Endothelial cell of umbilical vein (primary cell): ENCODE measurements at places on chromosomes 6 and 20. TPM values are rescaled to one million over a fixed set of nuclear protein-coding genes. Genes with fewer than 3 reads are reported as not detected.

OR2J3 gene
- total RNA-seq, result not detected in 2 replicates

MYMX gene
- not detected in 2 replicates for total RNA-seq

TINAG gene
- total RNA-seq, result 0.21 TPM in 1 of 2 replicates, not detected in the other

ADGB gene
- not detected in 2 replicates for total RNA-seq

DNA sequence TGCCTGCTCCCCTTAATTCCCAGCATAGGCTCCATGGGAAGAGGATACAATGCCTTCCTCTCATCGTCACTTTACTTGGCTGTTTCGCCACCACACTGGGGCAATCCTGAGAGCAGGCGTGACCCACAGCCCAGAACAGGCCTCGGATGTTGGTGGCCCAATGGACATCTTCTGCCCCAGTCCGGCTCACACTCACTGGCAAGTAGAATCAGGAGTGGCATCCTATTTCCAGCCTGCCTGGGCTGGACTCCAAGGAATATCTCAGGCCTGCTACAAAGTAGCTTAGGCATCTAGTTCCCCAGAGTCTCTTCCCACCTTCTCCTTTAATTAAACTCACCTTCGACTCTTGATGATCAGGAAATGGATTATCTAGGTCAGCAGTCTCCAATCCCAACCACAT lies 110.5 kb downstream of the LRFN2 start:
- DNase-seq, result no peak

DNA sequence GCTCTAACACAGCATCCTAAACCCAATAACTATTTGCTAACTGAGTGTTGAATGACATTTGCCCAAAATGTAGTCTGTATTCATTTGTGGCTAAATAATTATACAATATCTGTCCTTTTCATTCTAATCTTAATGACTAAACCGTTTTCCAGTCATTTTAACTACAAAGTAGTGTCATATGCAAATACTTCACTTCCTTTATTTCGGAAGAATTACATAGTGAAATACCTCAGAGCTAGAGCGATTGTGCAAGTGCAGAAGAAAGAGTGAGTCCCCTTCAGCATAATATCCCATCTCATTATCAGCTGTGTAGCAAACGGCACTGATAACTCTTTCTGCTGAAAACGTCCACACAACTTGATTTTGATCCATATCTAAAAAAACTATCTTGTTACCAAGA lies 66.2 kb downstream of the ROS1 start:
- no peak for DNase-seq

DNA sequence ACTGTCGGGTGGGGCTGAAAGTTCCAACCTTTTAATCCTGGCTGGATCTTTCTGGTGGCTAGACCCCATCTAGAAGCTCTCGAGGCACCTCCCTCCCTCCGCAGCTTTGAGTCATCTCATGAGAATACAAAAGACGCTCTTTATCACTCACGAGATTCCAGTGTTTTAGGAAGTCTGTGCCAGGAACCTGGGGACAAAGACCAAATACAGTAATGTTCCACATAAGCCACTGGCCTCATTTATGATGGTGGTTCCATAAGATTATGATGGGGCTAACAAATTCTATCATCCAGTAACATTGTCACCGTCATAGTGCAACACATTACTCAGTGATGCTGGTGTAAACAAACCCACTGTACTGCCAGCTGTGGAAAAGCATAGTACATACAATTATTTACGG lies 48.7 kb downstream of the NCOA7 start:
- peak; percentile 79 for DNase-seq

GRCh38 chr6:31614075-31614619 lies 887 bp upstream of the AIF1 start:
- no peak for DNase-seq

GRCh38 chr6:168091381-168092264 lies 12.6 kb upstream of the FRMD1 start:
- DNase-seq, result no peak

GRCh38 chr6:26022132-26022472 lies 59.5 kb downstream of the TRIM38 start:
- peak; percentile 90 for DNase-seq

DNA sequence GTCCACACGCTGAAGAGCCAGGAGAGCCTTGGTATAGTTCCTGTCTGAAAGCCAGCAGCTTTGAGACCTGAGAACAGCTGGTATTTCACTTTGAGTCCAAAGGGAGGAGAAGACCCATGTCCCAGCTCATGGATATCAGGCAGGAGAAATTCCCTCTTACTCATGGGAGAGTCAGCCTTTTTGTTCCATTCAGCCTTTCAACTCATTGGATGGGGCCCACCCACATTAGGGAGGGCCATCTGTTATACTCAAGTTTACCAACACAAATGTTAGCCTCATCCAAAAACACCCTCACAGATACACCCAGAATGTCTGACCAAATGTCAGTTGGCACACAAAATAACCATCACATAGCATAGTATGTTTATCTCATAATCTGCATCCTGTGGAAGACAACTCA lies 80.1 kb downstream of the GMDS start:
- no peak for DNase-seq

DNA sequence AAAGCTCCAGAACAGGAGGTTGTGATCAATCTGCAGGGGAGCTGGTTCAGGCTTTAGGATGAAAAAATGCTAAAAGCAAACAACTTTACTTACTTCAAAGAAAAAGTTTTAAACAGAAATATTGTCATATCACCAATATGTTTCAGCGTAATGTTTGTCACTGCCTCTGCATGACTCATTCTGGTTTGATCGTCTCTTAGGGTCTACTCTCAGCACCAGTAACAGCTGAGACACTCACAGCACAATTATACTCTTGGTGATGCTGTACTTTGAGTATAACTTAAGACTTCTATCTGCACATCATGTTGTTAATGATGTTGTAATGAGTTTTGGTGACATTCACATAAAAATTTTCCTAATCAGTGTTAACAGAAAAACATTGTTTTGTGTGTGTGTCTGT lies 665.4 kb downstream of the EPM2A start:
- DNase-seq, result no peak

DNA sequence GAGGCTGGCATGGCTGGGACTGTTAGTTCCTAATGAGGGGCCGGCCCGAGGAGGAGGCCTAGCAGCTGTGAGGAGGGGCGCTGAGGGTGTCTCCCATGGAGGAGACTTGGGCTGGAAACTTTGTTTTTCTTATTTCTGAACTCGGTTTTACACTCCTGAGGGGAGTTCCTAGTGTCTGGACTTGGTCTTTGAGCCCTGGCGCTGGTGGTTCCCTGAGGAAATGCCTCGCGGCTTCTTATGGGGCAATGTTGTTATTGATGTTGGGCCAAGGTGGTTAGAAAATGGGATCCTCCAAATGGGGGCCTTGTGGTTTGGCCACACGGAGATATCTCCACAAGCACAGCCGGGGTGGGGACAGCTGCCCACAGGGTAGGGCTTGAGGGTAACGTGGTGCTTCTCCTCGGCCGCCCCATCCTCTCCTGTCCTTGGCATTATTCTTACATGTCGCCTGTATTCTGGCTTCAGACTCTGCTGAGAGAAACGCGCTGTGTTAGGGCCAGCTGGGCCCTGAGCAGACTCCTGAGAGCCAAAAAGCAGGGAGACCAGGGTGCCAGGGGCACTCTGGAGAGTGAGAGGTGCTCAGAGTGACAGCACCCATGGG lies 136.9 kb downstream of the FOXO3 start:
- DNase-seq, result no peak

GRCh38 chr6:33984466-33985312 lies 161.2 kb downstream of the GRM4 start:
- DNase-seq, result no peak

DNA sequence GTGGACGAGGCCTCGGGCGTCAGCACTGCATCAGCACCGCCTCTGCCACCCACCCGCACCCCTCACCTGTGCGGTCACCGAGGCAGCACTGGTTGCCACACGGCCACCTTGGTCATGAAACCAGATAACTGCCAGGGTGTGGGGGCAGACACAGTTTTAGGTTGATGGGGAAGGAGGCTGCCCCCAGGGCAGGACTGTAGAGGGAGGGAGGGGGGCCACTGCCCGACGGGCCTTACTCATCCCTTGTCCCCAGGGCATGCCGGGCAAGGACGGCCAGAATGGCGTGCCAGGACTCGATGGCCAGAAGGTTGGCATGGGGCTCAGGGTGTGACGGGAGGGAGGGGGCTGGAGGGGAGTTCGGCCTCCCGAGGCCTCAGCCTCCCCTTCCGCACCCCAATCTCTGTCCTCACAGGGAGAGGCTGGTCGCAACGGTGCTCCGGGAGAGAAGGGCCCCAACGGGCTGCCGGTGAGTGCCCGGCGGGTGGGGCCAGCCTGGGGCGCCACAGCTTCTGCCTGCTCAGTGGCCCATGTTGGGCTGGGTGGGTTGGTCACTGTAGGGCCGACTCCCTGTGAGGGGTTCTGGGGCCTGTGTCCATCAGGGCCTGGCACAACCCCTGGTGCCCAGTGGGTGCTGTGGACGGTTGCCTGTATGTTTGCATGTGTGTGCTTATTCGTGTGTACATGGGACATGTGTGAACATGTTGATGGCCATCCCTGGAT lies 11.8 kb downstream of the COL9A3 start:
- DNase-seq, result no peak

- no peak for DNase-seq
Measured at GRCh38 chr6:119237177-119237715, 112.3 kb downstream of the MAN1A1 start.

DNA sequence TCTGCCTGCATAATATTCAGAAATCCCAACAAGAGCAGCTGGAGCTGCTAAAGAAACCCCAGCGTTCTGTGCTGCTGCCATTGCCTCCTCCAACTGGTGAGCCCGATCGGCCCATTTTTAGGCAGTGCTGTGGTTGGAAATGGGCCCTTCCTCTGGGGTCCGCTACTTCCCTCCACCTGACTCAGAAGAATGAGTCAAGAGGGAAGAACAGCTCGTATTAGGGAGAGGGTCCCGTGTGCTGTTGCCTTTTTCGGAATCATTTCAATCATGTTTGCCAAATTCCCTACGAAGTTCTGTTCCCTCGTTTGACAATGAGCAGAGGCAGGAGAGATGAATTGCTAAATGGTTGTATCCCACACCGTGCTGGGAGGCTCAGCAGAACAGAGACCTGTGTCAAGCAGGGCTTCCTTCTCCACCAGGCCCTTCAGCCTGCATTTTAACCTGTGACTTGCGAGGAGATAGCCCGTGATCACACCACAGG lies 38.4 kb downstream of the THBS2 start:
- DNase-seq, result no peak

GRCh38 chr6:80519811-80520594 lies 413.5 kb downstream of the BCKDHB start:
- DNase-seq, result peak; percentile 72

DNA sequence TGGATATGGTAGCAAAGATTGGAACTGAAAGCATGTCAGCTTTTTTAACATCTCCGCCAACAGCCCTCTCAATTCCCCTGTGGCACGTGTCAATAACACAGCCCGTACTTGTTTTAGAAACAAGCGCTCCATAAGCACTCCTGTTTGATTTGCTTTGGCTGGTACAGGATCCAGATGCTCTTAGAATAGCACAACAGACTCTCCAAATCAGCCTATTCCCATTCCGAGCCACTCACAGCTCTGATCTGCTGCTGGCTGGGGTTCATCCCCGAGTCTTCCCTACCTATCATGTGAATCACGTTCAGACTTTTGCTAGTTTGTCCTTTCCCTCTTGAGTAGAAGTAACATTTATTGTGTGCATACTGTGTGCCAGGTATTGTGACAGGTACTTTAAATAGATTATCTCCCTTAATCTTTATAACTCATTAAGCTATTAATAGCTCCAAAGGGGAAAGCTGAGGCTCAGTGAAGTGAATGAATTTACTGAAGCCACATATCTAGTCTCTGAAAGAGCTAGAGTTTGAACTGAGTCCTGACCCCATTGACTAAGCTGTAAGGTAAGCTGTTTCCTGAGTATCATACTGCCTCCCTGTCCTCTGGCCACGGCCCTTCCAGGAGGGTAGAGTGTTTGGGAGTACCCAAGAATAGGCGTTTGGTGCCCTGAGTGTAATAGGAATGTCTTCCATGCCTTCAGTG lies 46.7 kb downstream of the RALY start:
- DNase-seq, result no peak

DNA sequence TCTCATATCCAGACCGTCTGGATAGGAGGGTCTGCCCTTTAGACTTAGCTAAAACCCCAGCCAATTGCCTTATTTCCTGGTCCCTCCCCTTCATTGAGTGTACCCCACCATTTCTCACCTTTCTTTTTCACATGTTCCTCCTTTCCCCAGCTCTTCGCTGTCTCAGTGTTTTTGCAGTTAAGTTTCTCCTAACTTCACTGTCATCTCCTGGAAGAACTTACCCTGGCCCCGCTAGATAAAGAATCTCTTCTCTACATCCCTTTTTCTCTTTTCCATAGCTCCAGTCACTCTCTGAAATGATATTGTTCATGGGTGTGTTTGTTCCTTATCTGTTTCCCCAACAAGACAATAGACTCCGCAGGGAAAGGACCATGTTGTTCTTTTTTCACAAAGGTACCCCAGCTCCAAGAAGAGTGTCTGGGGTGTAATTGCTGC lies 208.8 kb downstream of the TSHZ2 start:
- DNase-seq, result no peak

GRCh38 chr6:72216222-72217068 lies 330.1 kb downstream of the RIMS1 start:
- DNase-seq, result no peak

DNA sequence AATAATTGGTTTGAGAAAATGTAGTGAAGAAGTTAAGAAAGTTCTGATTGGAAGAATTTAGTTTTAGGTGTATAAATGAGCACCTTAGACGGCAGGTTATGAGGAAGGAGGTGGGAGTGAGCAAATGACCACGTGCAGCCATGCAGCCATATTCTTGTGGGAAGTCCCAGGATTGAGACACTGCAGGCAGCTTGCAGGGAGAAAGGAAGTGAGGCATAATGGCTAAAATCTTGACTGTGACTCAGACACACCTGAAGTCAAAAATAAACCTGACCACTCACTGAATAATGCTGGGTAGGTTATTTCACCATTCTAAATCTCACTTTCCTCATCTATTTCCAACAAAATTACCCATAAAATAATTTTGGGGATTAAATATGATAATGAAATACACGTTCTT lies 16.6 kb downstream of the DSE start:
- DNase-seq, result peak; percentile 43

GRCh38 chr6:169831450-169832246 lies 80.2 kb downstream of the ERMARD start:
- DNase-seq, result peak; percentile 77

- no peak for DNase-seq
Measured at GRCh38 chr6:75171567-75171966, 34.3 kb downstream of the COL12A1 start.

- no peak for DNase-seq
Measured at GRCh38 chr6:45378334-45378926, 696 bp upstream of the SUPT3H start.
